ENCODE measurements at places on chromosomes 4 and X.

DNA sequence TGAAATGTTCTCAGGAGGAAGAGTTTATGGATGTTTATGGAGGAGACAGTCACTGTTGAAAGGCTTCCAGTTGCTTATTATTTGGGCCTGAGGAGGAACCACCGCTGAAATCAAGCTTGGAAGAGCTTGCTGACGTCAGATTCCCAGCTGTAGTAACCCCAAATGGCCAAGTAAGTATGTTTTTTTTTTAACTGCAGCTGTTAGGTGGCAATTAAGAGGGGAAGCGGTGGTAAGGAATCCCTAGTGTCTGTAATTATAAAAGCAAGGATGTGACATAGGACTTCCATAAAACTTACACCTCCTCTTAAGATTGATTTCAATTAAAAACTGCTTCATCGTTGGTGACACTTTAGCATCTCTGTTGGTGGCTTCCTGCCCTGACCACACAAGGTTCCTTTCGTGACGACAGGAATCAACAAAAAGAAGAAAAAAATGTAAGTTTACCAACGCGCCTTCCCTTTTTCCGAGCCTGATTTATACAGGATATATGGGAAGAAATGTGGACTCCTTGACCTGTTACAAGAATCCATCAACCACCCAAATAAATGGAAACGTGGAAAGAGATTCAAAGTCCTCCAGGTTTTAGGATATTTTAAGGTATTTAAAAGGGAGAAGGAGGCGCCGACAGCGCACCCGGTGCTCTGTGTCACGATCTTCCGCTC lies 884 bp downstream of the RELL1 start:
- peak; percentile 53 for DNase-seq

GRCh38 chr4:104472766-104473165 lies 21.9 kb downstream of the CXXC4 start:
- no peak for DNase-seq

DNA sequence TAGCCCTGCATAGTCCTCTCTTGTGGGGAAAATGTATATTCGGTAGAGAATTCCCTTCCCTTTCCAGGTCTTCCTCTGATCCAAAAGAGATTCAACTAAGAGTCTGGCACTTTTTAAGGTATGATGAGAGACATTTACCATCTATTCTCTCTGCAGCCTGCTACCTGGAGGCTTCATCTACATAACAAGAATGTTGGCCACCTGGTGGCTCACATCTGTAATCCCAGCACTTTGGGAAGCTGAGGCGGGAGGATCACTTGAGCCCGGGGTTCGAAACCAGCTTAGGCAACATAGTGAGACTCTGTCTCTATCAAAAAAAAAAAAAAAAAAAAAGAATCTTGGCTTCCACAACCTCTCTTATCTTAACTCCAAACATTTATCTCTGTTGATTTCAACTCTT lies 40.4 kb upstream of the NOCT start:
- no peak for DNase-seq

DNA sequence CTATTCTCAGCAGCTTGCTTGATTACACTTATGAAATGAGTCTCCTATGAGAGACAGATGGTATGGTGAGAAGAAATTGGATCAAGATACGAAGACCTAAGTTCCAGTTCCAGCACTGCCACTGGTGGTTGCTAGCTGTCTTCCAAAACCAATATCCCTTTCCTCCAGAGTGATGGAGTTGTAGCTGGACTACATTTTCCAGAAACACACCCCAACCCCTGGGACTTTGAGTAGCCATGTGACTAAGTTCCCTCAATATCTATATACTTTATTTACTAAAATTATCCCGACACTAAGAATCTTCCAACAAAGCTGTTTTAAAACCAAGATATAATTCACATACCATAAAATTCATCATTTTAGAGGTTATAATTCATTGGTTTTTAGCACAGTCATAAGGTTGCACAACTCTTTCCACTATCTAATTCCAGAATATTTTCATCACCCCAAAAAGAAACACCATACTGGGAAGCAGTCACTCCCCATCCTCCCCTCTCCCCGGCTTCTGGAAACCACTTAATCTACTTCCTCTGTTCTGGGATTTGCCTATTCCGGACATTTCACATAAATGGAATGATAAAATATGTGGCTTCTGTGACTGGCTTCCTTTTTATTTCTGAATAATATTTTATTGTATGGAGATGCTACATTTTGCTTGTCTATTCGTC lies 118.0 kb downstream of the MANBA start:
- peak; percentile 71 for DNase-seq

GRCh38 chr4:23962462-23962861 lies 72.6 kb upstream of the PPARGC1A start:
- DNase-seq = no peak

DNA sequence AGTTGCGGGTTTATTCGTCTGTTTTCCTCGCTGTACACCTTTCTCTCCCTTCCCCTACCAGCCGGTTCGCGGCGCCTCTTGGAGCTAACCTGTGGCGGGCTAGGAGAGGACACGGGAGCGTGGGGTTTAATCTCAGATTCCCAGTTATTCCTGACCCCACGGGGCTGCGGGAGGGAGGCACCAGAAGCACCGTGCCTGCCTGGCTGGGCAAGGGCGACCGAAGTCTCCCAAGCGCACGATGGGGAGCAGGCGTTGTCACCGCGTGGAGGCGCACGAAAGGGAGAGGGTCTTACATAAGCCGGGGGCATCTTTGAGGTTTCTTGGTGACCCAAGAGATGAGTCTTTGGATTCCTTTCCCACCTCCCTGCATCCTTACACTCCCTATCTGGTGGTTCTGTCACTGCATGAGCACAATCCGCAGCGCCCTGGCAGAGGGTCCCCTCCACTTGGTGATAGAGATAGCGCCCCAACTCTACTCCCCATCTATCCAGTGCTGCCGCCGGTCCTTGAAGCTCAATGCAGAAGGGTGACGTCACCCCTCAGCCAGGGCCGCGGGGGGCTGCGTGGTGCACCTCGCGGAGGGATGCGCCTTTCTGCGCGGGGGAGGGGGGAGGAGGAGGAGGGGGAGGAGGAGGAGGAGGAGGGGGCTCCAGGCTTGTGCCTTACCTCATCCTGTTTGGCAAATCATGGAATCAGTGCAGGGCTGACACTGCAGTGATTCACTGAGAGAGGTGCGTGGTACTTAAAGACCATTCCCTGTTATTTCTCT lies 793 bp downstream of the TSPAN7 start:
- no peak for DNase-seq
